ENCODE measurements at places on chromosomes 16 and 17. TPM values are rescaled to one million over a fixed set of nuclear protein-coding genes. Genes with fewer than 3 reads are reported as not detected.
A peak's percentile ranks its signal among the peaks of the same experiment; 100 is the strongest.

Gene IL21R
- 55.9 TPM for total RNA-seq

Gene GAS2L2
- not detected for total RNA-seq

- no peaks in the 10 kb centered on the region for H3K4me1 ChIP-seq
- no peaks in the 10 kb centered on the region for H3K36me3 ChIP-seq
- no peak overlapping the region for H3K4me3 ChIP-seq
- DNase-seq, result no peak
- peaks cover 9% of the 10 kb centered on the region for H3K27me3 ChIP-seq
Observed at GRCh38 chr16:55913716-55914115, 38.5 kb upstream of the CES5A start.

- no peaks in the 10 kb centered on the region for H3K36me3 ChIP-seq
- no peak overlapping the region for H3K27ac ChIP-seq
- no peaks in the 10 kb centered on the region for H3K4me1 ChIP-seq
- H3K4me3 ChIP-seq, result no peak overlapping the region
- H3K27me3 ChIP-seq, result peaks cover 5% of the 10 kb centered on the region
- DNase-seq, result no peak
Observed at GRCh38 chr16:14958323-14958600, 16.6 kb upstream of the PDXDC1 start.

GRCh38 chr17:47879028-47879585, 16.9 kb upstream of the SP2 start:
- no peak overlapping the region for H3K27ac ChIP-seq
- peaks cover 18% of the 10 kb centered on the region for H3K27me3 ChIP-seq
- no peak overlapping the region for H3K4me3 ChIP-seq
- H3K4me1 ChIP-seq, result peaks cover 15% of the 10 kb centered on the region
- DNase-seq, result peak; percentile 25

DNA sequence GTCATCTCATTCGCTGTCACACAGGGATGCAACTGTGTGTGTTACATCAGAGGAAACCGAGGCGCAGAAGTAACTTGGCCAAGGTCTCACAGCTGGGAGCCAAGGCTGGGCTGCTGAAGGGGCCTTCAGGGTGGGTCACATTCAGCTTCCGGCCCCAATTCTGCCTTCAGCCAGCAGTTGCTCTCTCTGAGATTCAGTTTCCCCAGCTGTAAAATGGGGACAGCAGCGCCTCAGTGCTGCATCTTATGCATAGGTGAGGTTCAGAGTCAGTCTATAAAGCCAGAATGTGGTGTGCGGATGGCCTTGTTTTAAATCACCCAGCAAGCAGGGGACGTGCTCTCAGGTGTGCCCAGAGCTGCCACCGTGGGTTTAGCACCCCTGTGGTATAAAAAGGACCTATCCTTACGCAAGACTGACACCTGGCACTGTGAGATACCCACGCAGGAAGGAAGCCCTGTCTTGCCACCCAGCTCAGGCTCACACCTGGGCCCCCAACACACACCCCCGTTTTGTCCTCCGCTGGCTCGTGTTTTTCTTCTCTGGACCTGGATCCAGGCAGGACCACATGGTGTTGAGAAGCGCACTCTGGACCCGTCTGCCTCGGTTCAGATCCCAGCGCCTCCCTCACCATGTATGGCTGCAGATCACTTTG, 94.6 kb upstream of the GSE1 start:
- no peaks in the 10 kb centered on the region for H3K36me3 ChIP-seq
- no peak overlapping the region for H3K4me3 ChIP-seq
- H3K27me3 ChIP-seq, result no peaks in the 10 kb centered on the region
- H3K4me1 ChIP-seq, result no peaks in the 10 kb centered on the region
